Activated CD4-positive, CD25-positive, alpha-beta regulatory T cell (primary cell): ENCODE measurements at places on chromosomes 13 and 19.
A peak's percentile ranks its signal among the peaks of the same experiment; 100 is the strongest.

DNA sequence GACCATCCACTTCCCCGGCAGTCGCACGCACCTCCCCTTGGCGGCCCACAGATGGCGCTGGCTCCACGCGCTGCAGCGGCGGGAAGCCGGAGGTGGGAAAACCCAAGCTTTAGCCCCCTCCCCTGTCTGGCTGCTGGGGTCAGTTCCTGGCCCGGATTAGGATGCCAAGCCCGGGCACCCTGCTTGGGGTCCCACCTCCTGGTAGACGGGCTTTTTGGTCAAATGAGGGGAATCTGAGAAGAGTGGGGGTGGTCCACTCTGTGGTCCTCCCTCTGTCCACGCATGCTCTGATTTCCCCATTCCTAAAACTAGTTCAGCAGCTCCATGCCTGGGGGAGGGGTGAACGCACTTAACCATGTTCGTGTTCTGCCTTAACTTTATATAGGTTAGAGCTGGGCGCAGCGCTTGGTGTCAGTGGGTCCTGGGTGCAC is 8.1 kb upstream of the ADGRE2 start:
- DNase-seq = no peak

- DNase-seq = no peak
These were observed 39.7 kb downstream of the SOX1 start for GRCh38 chr13:112106478-112107141.

GRCh38 chr13:52454459-52454819 is 839 bp upstream of the CKAP2 start:
- no peak for DNase-seq

GRCh38 chr19:45038931-45039893 is at the start of gene CLASRP:
TSS of gene CLASRP (plus strand) at chr19:45039045. CDS start at chr19:45040213, 1,168 bp downstream.
- peak; percentile 84 for DNase-seq

- no peak for DNase-seq
These were observed 41.8 kb downstream of the SUGP2 start for GRCh38 chr19:18991468-18991867.

- DNase-seq = no peak
These were observed 68.4 kb downstream of the F2RL3 start for GRCh38 chr19:16957151-16957701.

DNA sequence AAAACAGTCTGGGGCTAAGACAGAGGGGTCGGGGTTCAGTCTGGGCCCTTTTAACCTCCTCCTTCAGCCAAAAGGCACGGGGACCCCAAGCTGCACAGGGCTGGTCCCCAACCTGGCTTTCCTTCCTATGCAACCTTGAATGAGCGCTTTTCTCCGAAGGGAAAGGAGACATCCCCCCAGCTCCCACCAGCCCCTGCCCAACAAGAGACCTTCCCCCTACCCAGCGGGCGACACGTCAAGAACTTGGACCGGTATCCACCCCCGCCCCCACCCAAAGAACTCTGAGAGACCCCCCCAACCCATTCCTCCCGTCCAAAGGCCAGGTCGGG is 35.0 kb upstream of the NANOS3 start:
- DNase-seq = no peak

GRCh38 chr13:46975173-46975572 is 78.3 kb upstream of the HTR2A start:
- no peak for DNase-seq

DNA sequence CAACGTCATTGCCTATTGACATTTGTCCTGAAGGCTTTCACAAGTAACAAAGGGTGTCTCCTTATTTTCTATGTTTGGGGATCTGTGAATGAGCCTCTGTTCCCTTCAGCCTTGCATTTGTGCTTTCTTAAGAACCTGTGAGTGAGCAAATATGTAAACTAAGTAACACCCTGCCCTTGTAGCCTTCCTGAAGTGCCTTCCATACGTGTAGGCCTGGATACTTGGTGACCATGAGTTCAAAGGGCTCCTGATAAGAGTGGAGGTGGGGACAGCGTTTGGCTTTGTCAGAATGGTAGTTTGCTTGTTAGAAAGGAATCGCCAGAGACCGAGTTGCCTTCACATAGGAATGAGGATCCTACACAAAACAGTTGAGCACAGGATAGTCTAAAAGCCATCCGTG is 14.5 kb upstream of the CCDC97 start:
- DNase-seq = no peak
